ENCODE measurements at places on chromosomes 7 and 10.

- DNase-seq, result no peak
Observed at GRCh38 chr10:63595072-63595471, 73.9 kb downstream of the REEP3 start.

DNA sequence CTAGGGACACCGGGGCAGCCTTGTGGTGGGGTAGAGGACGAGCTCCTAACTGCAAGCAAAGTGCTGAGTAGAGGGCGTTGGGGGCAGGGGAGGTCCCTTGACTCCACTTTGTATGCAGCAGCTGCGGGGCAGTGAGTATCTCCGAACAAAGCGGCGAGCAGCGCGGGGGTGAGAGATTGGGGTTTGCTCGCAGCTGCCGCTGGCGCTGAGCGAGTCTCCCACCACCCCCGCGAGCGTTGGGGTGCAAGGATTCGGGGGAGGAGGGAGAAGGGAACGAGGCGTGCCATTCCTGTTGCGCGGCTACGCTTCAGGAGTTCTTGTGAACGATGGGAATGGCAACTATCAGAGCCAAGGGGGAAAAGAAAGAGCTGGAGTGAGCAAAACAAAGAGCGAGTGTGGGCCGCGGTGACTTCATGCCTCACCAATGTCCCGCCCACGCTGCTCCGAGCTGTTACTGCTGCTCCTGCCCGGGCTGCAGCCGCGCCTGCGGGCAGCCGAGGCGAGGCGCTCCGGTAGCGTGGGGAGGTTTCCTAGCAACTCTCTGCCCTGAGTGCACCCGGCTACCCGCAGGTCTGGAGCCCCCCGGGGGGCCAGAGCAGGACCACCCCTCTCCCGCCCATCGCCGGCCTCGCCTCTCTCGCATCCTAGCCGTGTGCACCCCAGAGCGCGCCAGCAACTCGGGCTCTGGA lies at the start of gene ITGB8:
ITGB8 (plus strand) TSS at position 662 of the 689 bp plus-strand sequence. CDS start 907 bp downstream, outside the sequence.
- peak; percentile 46 for DNase-seq

DNA sequence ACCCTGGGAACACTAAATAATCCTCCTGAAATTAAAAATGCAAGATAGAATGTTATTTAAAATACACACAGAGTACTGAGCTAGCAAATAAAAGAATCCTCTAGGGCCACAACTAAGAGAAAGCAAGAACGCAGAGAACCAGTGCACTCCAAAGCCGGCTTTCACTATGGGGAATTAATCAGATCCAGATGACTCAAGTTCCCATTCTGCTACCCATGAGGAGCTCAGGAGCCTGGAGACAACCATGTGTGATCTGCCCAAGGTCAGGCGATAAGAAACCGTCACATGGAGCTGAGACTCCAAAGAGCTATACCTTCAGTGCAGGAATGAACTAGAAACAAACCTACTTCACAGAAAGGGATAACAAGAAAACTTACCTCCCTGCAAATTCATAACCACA lies 19.5 kb upstream of the CYREN start:
- DNase-seq, result no peak

GRCh38 chr7:117123311-117123926 lies 170.1 kb downstream of the ST7 start:
- no peak for DNase-seq

DNA sequence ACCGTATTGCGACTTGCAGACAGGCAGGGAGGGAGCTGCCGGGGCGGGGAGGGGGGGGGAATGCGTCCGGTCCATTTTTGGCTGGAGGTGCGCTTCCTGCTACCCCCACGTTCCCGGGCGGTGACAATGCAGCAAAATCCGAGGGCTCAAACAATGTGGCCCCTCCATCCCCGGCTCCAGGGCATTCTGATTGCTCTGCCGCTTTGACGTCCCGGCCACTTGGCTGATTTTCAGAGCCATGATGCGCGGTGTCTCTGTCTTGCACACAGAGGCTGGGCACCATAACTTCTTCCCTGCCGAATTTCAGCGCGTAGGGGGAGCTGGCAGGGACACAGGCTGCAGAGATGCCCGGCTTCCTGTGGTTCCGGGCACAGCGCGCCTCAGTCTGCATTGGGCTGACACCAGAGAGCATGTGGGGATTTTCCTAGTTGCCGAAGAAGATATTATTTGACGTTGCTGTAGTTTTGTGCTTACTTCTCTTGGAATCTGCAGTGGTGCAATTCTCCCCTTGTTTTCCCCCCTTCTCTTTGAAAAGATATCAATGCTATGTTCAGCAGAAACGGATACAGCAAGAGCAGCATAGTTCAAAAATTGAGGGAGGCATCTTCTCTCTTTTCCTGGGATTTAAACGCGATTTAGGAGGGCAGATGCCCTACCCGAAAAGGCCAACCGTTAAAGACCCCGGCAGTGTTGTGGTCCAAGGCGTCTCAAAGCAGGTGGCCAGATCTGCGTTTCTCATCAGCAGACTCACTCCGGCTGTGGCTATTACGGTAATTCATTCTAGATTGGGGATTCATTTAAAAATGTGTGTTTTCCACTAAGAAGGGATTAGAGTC lies 1.4 kb downstream of the HECW1 start:
- DNase-seq, result no peak

- DNase-seq, result no peak
Observed at GRCh38 chr7:156184164-156184563, 371.9 kb upstream of the SHH start.

- DNase-seq, result no peak
Observed at GRCh38 chr10:121999301-121999700, 10.3 kb downstream of the TACC2 start.

DNA sequence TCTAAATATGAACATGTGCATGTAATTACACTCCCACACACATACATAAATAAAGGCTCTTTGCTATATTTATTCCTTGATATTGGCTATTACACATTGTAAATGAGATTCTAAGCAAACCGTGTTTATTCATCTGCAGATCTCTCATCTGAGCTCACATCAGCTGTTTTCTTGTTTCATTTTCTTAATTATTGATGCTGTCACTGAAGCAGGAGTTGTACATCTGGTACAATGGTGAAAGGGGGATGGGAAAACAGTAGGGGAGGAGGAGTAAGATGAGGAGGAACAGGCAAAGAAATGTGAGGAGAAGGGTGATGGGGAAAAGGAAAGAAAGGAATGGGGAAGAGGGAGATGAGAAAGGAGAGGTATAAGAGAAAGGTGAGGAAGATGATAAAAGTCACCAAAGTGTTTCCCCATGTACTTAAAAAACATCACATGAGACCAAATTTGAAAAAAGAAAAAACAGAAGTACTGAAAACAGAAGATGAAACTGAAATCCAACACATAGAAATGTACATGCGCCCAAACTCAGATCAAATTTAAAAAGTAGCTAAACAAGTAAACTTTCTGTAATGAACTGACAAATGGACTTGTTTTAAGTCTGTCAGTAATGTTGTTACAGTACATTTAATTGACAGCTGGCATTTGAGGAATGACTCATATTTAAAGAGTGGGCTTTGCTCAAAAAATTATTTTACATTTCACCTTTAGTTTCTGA lies 472.2 kb downstream of the ARL4A start:
- DNase-seq, result no peak

DNA sequence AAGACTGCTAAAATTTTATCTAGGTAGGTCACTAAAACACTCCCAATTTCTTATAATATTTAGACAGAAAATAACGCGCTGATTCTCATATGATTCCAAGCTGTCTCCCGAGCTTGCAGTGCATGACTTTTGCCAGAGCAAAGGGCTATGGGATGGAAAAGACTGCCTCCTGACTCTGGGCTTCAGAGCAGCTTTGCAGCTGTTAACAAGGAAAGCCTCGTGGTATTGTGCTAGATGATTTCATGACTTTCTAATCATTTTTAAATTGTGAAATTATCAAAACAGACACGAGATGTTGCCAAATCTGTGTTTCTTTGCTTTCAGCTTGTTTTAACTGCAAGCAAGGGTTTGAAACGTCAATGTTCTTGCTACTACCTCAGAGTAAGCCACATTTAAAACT lies 238.3 kb downstream of the AGMO start:
- DNase-seq, result no peak

DNA sequence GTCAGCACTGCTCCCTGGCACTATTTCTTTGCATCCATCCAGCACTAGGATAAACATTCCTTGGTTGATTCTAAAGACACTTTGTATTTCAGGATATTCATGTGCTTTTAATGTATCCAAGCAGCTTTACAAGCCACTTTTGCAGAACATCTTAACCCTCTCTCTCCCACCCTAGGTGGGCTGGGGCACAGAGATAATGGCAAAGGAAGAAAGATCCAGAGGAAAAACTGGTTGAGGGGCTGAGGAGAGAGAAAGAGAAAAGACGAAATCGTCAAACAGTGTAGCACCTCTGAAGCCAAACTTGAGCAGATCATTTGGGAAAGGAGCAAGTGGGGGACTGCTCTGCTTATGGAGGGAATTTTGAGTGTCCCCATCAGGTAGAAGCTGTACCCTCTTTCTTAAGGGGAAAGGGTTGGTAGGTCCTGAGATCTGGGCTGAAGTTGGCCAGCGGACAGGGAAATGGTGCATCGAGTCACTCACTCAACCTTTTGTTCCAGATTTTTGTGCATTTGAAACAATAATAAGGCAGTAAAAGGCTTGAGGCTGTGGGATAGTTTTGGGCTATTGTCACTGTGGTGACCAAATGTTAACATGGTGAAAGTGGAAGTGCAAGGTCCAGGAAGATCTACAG lies 4.2 kb upstream of the HOXA13 start:
- DNase-seq, result no peak

GRCh38 chr10:132524443-132525285 lies 12.9 kb upstream of the INPP5A start:
- DNase-seq, result no peak

All from stimulated activated CD4-positive, alpha-beta T cell treated with anti-CD3 and anti-CD28 coated beads, TNF-alpha, amount 100 ng/mL, for 1 hour (primary cell).